ENCODE measurements at places on chromosomes 2 and 18. TPM values are rescaled to one million over a fixed set of nuclear protein-coding genes. Genes with fewer than 3 reads are reported as not detected.

The LDLRAD4 gene
- 7.9 TPM for total RNA-seq

The PAIP2B gene
- total RNA-seq = 15.1 TPM

The HOXD1 gene
- not detected for total RNA-seq

The ERMN gene
- 0.80 TPM for total RNA-seq

The SMAD4 gene
- total RNA-seq = 72.4 TPM

The ANKRD53 gene
- 1.3 TPM for total RNA-seq

The CNTNAP5 gene
- total RNA-seq = 0.03 TPM

The STRADB gene
- total RNA-seq = 35.5 TPM

The CHRNG gene
- not detected for total RNA-seq

The C1QL2 gene
- 0.30 TPM for total RNA-seq

The APLF gene
- 5.9 TPM for total RNA-seq

The EVA1A gene
- 0.53 TPM for total RNA-seq

The C2orf78 gene
- total RNA-seq = not detected

GRCh38 chr2:177616731-177617130 lies 224.2 kb downstream of the AGPS start:
- no peak for DNase-seq

- DNase-seq = no peak
Measured at GRCh38 chr2:152826581-152827279, 108.3 kb downstream of the ARL6IP6 start.

DNA sequence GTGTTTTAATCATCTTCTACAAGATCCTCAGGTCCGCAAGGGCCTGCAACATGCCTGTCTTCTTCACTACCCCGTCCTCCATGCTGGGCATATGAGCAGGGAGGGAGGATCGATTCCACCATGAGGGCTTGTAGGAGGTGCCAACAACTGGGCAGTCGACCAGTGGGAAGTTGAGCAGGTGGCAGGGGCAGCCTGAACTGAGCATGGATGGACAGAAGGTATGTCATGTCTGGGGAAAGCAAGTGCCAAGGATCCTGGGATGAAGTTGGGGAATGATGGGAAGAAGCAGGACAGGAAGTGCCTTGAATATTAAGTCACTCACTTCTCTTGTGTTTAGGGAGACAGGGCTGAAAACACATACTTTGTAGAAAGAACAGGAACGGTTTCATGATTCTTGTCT lies 44.7 kb downstream of the CTIF start:
- DNase-seq = no peak

DNA sequence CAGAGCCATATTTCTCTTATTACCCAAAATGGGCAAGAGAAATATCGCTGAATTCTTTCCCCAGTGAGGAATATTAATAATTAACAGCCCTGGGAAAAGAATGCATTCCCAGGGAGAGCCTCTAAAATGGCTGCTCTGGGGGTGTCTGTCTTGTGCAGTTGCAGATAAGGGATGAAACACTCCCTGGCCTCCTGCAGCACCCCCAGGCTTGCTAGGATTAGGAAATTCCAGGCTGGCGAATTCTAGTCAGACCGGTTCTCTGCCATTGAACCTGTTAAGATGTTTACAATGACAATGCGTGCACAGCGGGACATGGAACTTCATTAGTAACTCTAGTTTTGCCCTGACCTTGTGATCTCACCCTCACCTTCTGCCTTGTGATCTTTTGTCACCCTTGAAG lies 24.5 kb downstream of the MRPL30 start:
- DNase-seq = no peak

GRCh38 chr2:171323971-171324528 lies 109.7 kb downstream of the METTL8 start:
- no peak for DNase-seq

GRCh38 chr2:30677861-30678385 lies 129.3 kb downstream of the CAPN13 start:
- DNase-seq = no peak

DNA sequence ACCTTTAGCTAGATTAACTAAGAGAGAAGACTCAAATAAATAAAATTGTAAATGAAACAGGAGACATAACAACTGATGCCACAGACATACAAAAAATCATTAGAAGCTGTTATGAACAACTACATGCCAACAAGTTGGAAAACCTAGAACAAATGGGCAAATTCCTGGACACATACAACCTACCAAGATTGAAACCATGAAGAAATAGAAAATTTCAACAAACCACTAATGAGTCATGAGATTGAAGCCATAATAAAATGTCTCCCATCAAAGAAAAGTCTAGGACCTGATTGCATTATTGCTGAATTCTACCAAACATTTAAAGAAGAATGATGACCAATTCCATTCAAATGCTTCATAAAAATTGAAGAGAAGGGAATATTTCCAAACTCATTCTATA lies 54.3 kb downstream of the ST3GAL5 start:
- DNase-seq = no peak

DNA sequence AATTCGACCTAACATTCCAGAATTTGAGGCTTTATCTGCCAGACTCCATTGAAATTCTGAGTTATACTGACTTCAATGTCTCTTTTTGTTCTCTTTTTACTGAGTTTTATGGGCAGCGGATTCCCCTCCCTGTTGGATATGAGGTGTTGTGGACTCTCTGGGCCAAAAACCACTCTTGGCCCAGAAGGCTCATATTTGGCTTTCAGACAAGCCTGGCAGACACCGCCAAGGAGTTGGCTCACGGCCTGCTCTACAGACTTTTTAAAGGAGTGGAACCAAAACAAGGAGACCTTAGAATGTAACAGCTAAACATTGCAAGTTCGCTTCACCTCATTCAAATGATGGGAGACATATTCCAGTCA lies 206.4 kb upstream of the NCKAP5 start:
- DNase-seq = peak; percentile 35

DNA sequence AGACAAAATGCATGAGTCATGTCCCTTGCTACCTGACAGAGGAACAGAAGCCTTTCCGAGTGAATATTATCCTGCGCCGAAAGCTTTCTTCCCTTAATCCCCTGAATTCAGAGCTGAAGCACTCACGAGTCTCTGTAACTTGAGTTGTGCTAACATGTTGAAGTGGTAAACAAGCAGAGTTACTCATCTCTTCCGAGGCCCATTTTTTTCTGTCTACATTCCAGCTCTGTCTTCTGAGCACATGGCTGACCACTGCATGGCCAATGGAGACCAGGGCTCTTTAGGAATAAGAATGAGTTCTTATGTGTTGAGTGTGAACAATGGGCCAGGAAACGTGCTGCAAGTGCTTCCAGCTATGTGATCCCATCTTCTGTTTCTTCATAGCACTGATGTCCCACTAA lies 73.1 kb upstream of the PID1 start:
- DNase-seq = no peak

- no peak for DNase-seq
Measured at GRCh38 chr2:65615602-65616001, 183.2 kb upstream of the SPRED2 start.

DNA sequence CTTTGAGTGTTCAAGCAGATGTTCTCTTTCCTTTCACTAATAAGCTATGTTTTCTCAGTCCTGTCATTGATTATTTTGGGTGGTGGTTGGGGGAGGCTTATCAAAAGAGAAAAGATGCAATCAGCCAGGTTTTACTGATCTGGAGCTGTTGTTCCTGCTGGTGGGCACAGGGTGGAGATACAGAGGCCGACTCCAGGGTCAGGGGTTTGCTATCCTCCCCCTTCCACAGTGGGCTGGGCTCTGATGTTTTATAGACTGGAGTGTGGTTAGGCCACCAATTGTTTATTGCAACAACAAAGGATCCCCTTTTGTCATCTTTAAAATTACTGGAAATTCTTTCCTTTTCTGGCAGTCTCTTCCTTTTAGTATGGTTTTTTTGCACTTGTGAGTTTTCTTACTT lies 120.5 kb downstream of the TANC1 start:
- DNase-seq = no peak

DNA sequence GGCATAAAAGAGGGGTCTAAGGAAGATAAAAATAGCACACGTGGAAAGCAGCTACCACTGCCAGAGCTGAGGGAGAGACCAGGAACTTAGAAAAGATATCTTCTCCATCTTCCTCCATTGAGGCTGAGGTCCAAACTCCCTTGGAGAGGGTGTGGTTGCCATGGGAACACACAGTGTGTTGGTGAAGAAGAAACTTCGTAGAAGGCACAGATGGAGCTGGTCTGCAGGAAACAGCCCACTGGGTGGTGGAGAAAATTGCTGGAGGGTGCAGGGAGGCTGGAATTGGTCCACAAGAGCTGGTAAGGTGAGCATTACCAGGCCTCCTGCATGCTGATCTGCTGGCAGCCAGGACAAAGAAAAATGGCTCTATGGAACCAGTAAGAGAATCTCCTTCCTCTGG lies 191.0 kb downstream of the HRH4 start:
- DNase-seq = no peak

GRCh38 chr2:73290049-73290839 lies 3.1 kb downstream of the EGR4 start:
- DNase-seq = peak; percentile 58

DNA sequence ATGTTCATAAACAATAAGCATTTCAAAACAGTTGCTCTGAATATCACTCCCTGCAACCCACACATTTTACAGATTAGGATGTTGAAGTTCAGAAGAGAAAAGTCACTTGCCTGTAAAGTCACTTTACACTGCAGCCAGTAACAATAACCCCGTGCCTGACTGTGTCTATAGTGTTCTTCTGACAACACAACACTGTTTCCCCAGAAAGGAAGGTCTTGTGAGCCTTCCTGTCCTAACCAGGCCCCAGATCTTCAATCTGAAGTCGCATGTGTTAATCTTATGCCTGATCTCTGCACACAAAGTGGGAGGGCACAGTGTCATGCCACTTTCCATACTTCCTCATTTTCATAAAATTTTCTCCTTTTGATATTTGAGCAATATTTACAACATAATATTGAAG lies 120.2 kb downstream of the FEZ2 start:
- no peak for DNase-seq

DNA sequence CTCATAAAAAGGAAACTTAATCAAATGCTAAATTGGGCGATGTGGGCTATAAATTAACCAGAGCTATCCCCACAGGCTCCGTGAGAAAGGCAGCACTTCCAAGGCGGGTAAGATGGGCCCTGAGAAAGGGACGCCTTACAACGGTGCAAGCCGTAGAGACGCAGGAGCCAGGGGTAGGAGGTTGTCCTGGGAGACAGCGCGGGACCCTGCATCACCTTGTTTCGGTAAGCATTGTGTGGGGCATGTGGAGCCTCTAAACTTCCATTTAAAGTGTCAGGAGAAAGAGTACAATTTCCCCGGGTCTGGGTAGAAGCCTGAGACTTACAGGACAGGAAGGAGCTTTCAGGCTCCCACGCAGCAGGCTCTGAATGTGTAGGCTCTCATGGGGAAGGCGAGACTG lies 1.2 kb upstream of the PER2 start:
- DNase-seq = no peak

DNA sequence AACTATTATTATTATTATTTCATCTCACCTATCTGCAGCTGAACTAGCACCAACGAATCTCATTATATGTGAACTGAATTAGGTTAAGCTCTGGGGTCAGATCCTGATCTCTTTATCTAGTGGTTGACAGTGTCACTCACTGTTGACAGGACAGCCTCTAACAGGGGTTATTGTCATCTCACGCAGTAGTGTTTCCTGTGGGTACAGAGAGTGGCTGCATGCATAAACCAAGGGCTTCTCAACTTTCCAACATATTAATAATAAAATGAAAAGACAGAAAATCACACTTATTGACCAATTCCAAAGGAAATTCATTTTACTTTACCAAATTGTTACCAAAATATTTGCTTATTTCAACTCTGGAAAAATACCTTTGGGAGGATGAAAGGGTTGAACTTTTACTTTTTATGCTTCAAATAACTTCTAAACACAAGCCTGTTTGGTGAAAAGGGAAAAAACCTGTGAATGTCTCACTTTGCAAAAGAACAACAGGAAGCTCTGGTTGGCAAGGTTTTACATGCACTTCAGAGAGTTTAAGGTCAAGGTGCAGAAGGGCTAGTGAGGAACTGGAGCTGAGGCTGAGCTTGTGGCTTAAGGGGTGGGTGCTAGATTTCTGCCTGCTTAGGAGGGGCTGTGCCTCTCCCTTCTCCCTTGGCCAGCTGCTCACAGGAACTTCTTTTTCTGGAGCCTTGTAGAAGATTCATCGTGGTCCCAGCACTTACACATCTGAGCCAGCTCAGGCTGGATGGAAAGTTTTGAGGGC lies 72.6 kb downstream of the CTAGE1 start:
- no peak for DNase-seq

- DNase-seq = peak; percentile 92
Measured at GRCh38 chr2:86453836-86454235, 12.7 kb downstream of the KDM3A start.

DNA sequence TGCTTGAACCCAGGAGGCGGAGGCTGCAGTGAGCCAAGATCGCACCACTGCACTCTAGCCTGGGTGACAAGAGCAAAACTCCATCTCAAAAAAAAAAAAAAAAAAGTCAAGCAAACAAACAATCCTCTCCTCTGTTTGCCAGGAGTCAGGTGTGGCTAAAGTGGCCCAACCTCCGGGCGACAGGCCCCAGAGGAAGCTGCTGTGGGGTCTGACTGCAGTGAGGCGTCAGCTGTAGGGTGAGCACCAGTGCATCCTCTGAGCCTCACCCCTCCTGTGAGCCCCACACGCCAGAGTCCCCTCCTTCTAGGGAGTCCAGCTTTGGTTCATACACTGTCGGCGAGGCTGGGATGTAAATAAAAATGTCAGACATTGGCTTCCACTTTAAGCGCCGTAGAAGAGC lies 76.5 kb upstream of the HS6ST1 start:
- DNase-seq = no peak

GRCh38 chr2:88896971-88897370 lies 205.5 kb downstream of the RPIA start:
- DNase-seq = no peak

DNA sequence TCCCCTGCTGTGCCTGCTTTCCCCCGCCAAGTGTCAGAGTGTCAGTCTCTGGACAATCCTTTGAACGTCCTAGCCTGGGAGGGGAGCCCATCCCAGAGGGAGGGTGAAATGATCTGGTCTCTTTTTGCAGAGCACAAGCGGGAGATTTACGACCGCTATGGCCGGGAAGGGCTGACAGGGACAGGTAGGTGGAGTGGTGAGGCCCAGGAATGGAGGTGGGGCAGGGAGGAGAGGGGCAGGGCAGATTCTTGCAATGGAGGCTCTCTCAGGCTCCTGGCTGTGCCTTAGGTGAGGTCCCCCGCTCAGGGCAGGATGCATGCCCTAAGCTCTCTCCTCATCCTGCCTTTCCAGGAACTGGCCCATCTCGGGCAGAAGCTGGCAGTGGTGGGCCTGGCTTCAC lies 2.4 kb downstream of the DNAJB2 start:
- DNase-seq = no peak

GRCh38 chr2:105780606-105781005 lies 35.9 kb downstream of the NCK2 start:
- no peak for DNase-seq

DNA sequence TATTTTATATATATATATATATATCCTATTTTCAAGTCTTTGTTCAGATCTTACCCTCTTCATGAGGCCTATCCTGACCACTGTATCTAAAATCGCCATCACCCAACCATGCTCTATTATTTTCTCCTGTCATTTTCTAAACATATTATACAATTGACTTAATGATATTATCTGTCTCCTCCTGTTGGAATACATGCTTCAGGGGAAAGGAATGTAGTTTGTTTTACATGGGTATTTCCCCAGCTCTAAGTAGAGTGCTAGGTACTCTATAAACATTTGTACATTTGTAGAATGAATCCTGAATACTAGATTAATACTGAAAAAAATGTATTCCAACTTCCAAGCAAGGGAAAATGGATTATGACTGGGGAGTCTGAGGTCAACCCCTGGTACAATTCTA lies 26.2 kb downstream of the TTC21B start:
- DNase-seq = no peak
